ENCODE measurements at places on chromosomes 4 and X.

GRCh38 chr4:178953447-178954120, 1511.3 kb upstream of the AGA start:
- DNase-seq = no peak

- DNase-seq = no peak
These were observed 46.9 kb downstream of the ACOX3 start for GRCh38 chr4:8393593-8394038.

DNA sequence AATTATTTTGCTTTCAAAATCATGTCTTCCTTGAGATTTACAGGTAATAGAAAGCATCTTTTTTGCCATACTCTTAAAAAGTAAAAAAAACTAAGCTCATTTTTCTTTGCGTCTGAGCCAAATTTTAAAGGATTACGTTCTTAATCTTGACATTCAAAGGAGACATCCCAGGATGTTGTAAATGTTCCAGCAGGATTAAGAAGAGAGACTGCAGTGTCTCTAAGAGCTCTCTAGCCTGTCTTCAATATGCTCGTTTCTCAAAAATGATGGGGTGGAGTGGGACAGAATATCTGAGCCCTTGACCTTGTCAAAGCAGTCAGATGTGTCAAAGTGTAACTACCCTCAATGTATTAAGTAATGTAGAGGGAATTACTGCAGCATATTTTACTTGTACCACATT, 363.3 kb downstream of the PCDH7 start:
- DNase-seq = no peak

DNA sequence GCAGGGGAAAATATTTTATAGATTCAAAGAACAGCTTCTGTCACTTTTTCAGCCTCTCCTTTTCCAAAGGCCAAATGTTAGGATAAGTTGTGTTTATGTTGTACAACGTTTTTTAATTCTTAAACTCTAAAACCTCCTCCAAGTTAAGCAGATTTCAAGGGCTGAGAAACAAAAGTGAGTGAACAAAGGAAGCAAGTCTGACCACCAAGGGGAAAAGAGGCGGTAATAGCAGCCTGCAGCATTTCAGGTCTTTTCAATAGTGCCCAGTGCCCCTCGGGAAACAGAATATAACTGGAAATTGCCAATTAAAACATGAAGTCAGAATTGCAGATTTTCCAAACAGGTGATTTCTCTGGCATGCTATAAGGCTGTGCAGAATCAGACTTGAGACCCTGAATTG, 510.0 kb upstream of the HTR2C start:
- no peak for DNase-seq

GRCh38 chr4:167428156-167428555, 193.9 kb upstream of the SPOCK3 start:
- DNase-seq = no peak

DNA sequence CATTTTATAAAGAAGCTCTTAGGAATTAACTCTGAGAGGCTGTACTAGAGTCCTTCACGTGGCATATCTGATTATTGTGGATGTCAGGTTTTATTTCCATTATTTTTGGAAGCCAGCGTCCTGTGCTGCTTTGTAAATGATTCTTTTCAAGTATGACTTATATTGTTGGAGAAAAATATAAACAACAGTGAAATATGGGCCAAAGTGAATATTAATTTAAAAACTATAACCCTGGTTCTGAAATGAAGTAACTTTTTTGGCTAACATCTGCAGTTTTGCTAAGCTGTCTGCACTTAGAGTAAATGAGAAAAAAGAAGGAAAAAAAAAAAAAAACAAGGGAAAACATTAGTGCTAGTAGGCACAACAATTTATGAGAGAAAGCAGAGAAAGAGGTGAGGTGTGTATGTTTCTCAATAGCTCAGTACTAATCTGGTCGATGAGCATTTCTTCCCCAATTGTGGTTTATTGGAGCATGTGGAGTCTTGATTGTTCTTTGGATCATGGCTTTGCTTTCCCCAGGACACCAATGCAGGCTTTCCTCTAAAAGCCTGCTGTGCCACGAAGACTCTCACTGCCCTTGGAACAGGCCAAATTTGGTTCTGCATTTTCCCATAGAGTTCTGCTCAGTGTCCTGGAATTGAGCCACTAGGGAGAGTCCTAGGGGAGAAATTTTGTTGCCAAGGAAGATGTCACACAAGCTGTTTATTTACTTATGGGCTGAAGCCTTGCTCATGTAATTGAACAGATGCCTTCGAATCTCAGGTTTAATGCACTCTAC, 273.3 kb downstream of the DKK2 start:
- no peak for DNase-seq

- DNase-seq = no peak
These were observed 47.9 kb downstream of the DMP1 start for GRCh38 chr4:87697945-87698344.

- DNase-seq = peak; percentile 6
These were observed 45.1 kb upstream of the LAMP2 start for GRCh38 chrX:120514236-120514635.

DNA sequence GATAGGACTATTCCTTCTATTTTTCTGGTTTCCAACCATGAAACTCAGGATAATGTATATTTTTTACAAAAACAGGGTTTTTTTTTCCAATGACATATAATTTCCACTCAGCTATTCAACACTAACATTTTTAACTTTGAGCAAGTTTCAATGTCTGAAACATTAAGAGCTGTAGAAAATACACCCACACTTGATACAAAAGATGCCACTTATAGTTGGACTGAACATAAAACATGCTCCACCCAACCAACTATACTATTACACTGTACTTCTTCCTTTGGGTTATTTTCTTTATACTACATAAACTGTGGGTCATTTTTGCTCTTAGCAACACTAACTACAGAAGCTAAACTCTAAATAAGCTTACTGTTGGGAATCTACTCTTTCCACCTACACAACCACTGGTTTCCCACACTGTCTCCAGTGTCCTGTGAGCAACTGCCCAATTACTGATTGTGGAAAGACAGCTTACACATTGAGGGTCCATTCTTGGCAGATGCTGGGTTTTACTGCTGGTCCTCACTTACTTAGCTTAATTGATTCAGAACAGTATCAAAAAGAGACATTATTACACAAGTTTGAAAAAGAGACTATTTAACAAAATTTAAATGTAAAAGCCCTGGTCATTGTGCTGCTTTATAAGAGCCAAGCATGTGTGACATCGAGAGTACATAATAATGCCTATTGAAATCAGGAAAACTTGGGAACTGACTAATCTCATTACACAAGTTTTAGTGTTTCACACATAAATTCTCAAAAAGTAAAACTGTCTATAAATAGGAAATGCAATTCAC, 6.3 kb downstream of the AMMECR1 start:
- DNase-seq = no peak

DNA sequence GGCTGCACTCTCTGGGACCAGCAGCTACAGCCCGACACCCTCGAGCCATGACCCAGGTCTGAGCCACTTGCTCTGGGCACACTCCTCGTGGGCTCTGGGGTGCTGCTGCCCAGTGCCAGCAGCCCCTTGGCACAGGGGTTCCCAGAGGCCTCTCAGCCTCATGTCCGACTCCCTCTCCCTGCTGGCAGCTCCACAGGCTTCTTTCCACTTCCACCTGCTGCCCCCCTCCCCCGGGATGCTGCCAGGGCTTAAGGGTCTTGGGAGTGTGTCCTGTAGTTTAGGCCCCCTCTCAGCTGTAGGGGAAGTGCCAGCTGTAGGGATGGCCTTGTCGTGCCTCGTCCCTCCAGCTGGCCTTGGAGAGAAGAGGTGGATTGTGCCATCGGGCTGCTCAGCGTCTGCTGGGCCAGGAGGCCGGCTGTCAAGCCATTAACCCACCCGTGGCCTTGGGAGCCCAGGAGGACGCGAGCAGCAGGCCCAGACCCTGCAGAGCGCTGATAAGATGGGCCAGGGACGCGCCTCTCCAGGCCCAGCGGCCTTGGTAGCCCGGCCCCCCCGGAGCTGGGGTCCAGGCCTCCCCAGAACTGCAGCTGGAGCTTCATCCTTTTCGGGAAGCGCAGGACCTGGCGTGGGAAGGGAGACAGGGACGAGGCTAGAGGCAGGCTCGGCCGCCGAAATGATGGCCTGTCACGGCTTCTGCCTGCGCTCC, 1.0 kb upstream of the USP27X start:
- DNase-seq = peak; percentile 15

DNA sequence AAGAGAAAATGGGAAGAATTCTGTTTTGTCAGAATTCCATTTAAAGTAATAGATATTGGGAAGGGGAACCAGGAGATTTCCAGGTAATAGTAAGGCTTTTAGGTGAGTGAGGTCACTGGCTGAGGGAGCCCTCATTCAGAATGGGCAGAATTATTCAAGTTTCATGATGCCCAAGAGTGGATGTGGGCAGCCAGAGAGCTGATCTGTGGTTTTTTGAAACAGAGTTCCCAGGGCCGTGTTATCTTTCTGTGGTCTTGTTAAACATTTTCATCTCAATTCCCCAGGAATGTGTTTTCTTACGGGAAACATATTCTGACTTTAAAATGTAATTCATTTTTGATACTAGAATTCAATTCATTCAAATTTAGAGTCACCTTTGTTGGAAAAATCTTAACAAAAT, 182.0 kb upstream of the AADAT start:
- DNase-seq = no peak

GRCh38 chr4:79584902-79585301, 176.9 kb upstream of the GK2 start:
- no peak for DNase-seq

DNA sequence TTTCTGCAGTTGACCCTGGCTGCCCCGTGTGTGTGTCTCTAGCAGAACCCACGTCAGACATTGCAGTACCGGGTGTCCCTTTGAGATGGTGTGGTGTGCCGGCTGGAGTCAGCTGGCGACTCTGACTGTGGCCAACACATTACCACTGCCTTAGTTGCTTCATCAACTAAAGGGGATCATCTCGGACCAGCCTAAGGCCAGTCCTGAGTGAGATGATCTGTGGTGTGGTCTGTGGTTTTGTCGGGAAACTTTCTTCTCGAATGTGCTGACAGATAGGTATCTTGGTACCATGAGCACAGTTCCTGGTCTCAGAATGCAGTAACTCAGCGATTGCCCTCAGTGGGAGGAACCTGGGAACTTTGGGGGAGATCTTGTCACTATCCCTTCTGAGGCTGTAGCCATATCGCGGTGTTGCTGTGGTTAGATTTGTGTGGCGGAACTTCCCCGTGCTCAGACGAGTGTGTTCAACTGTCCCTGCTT, 15.8 kb downstream of the TBC1D14 start:
- DNase-seq = no peak

DNA sequence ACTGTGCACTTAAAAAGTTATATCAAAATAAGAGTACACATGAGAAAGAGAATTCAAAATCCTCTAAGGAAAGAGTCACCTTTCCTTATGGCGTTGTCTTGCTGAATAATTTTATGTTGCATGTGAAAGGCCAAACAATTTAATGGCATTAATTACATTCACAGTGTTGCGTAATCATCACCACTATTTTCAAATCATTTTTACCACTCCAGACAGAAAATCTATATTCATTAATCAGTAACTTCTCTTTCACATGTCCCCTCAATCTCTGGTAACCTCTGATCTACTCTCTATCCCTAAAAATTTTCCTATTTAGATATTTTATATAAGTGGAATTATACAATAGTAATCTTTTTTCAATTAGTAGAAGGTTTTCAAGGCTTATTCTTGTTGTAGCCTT, 283.0 kb downstream of the CXXC4 start:
- DNase-seq = no peak

DNA sequence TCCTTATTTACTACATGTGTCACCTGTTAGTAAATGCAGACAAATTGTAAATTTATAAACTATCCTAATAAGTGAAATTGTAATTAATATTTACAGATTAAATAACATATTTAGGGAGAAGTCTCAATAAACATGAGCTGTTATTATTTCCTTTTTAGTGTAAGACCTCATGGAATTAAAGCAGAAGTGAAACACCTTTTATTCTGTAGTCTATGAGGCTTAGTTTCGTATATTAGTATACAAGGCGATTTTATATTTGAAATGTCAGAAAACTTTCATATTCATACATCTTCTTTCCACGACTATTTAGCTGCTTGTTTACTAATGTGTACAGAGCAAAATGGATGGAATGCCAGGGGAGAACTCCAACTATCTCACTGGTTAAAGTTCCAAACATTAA, 414.4 kb downstream of the ARHGAP24 start:
- DNase-seq = peak; percentile 22

GRCh38 chr4:54566608-54567007, 91.1 kb upstream of the KIT start:
- no peak for DNase-seq

DNA sequence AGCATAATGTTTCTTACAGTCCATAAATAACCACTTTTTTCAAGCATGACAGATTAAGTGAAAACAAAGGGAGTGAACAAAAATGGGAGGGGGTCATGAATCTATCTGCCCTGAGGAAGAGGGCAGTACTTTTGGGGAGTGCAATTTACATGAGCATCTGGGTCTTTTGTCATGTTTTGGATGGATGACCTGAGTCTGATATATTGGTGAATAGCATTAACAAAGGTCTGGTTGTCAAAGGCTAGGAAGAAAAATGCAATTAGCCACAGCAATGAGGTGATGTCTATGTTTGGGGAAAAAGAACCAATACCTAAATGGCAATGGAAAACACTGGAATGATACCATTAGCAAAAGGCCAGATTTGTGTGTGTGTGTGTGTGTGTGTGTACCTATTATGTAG, 15.1 kb upstream of the MAD2L1 start:
- no peak for DNase-seq

GRCh38 chr4:188030401-188030800, 34.8 kb downstream of the ZFP42 start:
- DNase-seq = no peak

DNA sequence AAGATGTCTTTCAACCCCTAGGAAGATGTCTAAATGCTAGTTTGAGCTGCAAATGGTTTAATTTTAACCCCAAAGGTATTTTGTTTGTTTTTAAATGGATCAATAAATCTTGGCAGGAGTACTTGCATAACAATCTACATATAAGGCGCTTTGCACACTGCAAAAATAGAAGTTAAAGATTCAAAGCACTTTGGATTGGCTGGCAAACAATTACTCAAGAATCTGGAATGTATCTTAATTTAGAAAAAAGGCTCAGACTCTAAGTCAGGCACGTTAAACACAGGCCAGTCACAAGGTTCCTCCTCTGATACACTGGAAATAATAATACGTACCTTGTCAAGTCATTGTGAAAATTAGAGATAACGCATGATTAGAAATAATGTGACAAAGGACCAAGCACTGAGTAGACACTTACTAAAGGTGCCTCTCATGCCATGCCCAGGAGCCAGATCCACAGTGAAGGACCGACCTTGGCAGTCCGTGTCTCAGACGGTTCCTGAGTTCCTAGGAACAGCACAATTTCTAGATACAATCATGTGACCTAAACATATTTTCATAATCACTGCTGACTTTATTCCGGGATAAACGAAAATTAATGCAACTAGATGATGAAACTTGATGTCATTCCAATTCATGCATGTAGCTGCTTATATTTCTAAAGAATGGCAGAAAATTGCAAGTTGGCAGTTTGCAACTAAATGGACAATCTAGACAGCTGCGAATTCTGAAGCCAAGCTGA, 49.6 kb downstream of the PROM1 start:
- DNase-seq = no peak
